ENCODE measurements at places on chromosomes 5 and 9. TPM values are rescaled to one million over a fixed set of nuclear protein-coding genes. Genes with fewer than 3 reads are reported as not detected.
A peak's percentile ranks its signal among the peaks of the same experiment; 100 is the strongest.

GRCh38 chr9:32376285-32376684 is 8.2 kb upstream of the ACO1 start:
- H3K27me3 ChIP-seq, result peaks cover 11% of the 10 kb centered on the region
- H3K4me3 ChIP-seq, result no peak overlapping the region
- no peaks in the 10 kb centered on the region for H3K36me3 ChIP-seq

DNA sequence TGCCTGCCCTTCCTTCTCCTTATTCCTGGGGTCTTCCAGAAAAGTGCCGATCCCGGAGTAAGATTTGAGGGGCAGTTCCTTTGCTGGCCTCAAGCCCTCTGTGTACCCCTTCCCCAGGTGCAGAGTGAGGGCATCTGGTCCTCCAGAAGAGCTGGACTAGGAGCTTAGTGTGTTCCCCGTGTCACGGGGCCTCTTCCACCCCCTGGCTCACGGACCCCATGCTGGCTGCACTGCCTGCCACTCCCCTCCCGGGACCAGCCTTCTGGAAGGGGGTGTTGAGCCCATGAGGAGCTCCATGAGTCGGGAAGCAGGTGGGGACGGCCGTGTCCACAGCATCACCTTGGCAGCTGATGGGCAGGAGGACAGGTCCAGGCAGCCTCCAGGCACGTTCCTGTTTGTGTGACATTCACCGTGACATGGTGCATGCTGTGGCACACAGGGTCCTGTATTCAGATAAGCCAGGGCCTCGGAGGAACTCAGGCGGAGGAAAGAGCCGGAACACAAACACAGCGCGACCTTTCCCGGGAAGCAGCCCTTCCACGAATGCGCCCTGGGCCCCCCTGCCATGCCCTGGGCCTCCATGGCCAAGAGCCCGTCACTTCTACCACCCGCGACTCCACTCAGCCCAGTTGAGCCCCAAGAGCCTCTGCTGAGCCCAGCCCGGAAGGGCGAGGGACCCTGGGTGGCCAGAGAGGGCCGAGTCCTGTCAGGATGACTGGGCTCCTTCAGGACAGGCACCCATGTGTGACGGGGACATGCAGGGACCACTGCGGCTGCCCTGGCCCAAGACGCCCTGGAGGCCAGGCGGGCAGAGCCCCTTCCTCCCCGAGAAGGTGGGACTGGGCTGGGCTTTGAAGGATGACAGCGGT is 5.9 kb upstream of the LCN1 start:
- no peak overlapping the region for H3K27ac ChIP-seq
- no peak for DNase-seq
- H3K4me3 ChIP-seq, result no peak overlapping the region
- peaks cover 12% of the 10 kb centered on the region for H3K4me1 ChIP-seq

DNA sequence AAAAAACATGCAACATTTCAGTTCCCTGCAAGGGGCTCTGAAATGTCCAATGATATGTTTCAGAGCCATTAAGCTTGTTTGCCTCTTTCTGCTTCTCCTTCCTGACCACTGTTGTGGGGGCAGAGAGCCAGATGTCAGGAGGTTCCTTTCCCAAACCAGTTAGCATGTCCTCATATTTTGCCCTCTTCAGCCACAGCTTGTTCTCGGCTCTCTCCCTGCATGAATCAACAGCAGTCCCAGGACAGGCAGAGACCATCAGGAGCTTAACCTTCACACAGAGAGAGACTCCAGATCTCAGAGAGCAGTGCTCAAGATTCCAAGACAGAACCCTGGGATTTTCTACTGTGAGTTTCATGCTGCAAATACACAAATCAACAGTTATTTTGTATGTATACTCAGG is 218.5 kb downstream of the COMMD10 start:
- no peak overlapping the region for H3K27ac ChIP-seq
- H3K36me3 ChIP-seq, result peaks cover 51% of the 10 kb centered on the region
- H3K4me1 ChIP-seq, result no peaks in the 10 kb centered on the region
- H3K4me3 ChIP-seq, result no peak overlapping the region
- DNase-seq, result no peak
- no peaks in the 10 kb centered on the region for H3K27me3 ChIP-seq

DNA sequence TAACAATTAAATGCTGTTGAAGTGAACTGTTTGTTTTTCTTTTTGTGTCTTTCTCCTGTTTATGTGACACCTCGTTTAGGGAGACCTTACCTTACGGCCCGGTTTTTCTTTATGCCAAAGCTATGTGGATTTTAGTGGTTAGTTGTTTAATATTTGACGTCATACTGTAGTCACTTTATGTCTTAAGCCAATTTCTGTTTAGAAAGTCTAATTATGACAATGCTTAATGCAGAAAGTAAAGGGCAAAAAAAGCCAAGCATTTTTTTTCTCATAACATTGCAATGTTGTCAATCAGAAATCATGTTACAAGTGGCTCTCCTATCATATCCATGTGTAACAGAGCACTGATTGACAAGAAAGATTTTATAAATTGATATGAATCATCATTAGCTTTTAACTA is 442.5 kb upstream of the ARRDC3 start:
- H3K27me3 ChIP-seq, result no peaks in the 10 kb centered on the region
- no peaks in the 10 kb centered on the region for H3K4me1 ChIP-seq
- no peak overlapping the region for H3K27ac ChIP-seq
- H3K36me3 ChIP-seq, result no peaks in the 10 kb centered on the region
- DNase-seq, result no peak

- no peak for DNase-seq
- no peak overlapping the region for H3K27ac ChIP-seq
- no peak overlapping the region for H3K4me3 ChIP-seq
- H3K27me3 ChIP-seq, result no peaks in the 10 kb centered on the region
Observed at GRCh38 chr9:38643815-38644173, 23.4 kb upstream of the ANKRD18A start.

DNA sequence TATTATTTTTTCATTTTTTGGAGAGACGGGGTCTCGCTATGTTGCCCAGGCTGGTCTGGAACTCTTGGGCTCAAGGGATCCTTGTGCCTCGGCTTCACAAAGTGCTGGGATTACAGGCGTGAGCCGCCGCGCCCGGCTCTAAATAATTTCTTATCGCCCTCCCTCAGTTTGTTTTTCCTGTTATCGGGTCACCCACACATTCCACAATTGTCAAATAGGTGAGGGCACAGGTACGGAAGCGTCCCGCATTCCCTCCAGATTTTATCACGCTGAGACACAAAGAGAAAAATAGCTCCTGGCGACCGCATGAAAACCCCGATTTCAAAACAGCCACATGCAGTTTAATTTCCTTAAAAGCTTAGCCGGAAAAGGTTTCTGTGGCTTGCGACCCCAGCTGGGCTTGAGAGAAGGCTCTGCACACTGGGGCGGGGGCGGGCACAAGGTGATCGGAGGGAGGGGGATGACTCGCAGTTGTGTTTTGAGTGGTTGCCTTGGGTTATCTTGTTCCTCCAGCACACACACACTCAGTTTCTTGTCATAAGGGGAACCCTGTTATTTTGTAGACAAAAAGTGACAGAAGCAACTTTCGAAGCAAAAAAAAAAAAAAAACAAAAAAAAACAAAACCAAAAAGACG is 717 bp upstream of the IQGAP2 start:
- H3K36me3 ChIP-seq, result peaks cover 11% of the 10 kb centered on the region
- peak; percentile 93 for DNase-seq
- H3K27ac ChIP-seq, result peak overlapping the region; percentile 99
- peaks cover 7% of the 10 kb centered on the region for H3K27me3 ChIP-seq
- peaks cover 51% of the 10 kb centered on the region for H3K4me1 ChIP-seq

- no peak overlapping the region for H3K4me3 ChIP-seq
- H3K36me3 ChIP-seq, result no peaks in the 10 kb centered on the region
- H3K27ac ChIP-seq, result no peak overlapping the region
- H3K4me1 ChIP-seq, result no peaks in the 10 kb centered on the region
Observed at GRCh38 chr5:108167174-108167573, 214.7 kb downstream of the FBXL17 start.

GRCh38 chr9:131773911-131774379 is 34.1 kb upstream of the RAPGEF1 start:
- peak; percentile 83 for DNase-seq
- H3K4me1 ChIP-seq, result no peaks in the 10 kb centered on the region
- H3K36me3 ChIP-seq, result no peaks in the 10 kb centered on the region
- peaks cover 11% of the 10 kb centered on the region for H3K27me3 ChIP-seq
- no peak overlapping the region for H3K27ac ChIP-seq
- no peak overlapping the region for H3K4me3 ChIP-seq

DNA sequence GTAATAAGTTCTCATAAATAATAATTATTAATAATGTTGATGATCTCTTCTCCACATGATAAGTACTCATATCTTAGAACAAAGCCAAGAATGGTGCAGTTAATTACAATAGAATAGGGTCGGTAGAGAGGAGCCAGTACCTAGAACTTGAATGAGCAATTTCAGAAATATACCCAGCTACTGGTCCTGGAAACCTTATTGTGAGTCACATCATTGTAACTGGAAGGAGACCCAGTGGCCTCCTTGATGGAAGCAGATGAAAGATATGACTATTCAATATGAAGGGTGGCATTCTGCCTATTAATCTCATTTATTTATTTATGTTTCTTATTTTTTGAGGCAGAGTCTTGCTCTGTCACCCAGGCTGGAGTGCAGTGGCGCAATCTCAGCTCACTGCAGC is 37.7 kb upstream of the SHOC1 start:
- H3K27ac ChIP-seq, result no peak overlapping the region
- DNase-seq, result no peak
- H3K27me3 ChIP-seq, result peaks cover 8% of the 10 kb centered on the region
- H3K4me3 ChIP-seq, result no peak overlapping the region
- H3K4me1 ChIP-seq, result no peaks in the 10 kb centered on the region

Gene ELOVL7
- 1.1 TPM for total RNA-seq

Gene EQTN
- total RNA-seq, result not detected

Gene TERT
- total RNA-seq, result 10.1 TPM

Gene LPAR1
- not detected for total RNA-seq
